ENCODE measurements at places on chromosomes 5 and 9.

GRCh38 chr5:79834098-79834753, 144.6 kb downstream of the CMYA5 start:
- no peak for DNase-seq

- no peak for DNase-seq
These were observed 155.9 kb upstream of the SHB start for GRCh38 chr9:38224941-38225340.

GRCh38 chr5:158848634-158849033, 251.1 kb downstream of the EBF1 start:
- no peak for DNase-seq

- DNase-seq, result no peak
These were observed 10.9 kb downstream of the LHX2 start for GRCh38 chr9:124022201-124023121.

DNA sequence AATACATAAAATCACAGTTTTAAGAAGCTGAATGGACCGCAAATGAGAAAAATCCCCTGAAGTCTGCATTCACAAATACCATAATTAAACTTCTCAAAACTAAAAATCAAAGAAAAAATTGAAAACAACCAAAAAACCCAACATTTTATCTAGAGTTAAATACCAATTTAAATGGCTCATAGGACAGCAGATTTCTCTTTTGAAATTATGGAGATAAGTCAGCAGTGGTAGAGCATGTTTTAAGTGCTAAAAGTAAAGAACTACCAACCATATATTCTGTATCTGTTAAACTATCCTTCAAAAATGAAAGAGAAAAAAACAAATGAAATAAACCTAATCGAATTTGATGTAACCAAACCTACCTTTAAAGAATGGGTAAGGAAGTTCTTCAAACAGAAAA, 862.8 kb downstream of the TAF11L14 start:
- no peak for DNase-seq

- no peak for DNase-seq
These were observed 32.1 kb downstream of the MTMR12 start for GRCh38 chr5:32280656-32281081.

GRCh38 chr5:107813559-107813958, 142.8 kb upstream of the EFNA5 start:
- DNase-seq, result no peak

GRCh38 chr5:37902323-37902722, 62.5 kb upstream of the GDNF start:
- no peak for DNase-seq

DNA sequence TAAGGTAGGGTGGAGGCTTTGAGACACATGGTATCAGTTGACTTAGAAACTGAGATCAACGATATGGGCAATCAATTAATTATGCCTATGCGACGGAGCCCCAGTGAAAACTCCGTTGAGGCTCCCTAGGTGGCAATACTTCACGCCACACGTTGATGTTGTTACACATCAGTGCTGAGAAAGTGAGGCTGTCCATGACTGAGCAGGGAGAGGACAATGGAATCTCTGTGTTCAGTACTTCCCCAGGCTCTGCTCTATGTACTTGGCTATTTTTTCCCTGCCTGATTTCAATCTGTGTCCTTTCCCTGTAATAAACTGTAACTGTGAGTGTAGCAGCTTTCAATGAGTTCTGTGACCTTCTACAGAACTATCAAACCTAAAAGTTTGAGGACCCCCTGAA, 211.7 kb downstream of the SNCAIP start:
- DNase-seq, result no peak

GRCh38 chr5:2302169-2302568, 419.4 kb upstream of the IRX4 start:
- no peak for DNase-seq

DNA sequence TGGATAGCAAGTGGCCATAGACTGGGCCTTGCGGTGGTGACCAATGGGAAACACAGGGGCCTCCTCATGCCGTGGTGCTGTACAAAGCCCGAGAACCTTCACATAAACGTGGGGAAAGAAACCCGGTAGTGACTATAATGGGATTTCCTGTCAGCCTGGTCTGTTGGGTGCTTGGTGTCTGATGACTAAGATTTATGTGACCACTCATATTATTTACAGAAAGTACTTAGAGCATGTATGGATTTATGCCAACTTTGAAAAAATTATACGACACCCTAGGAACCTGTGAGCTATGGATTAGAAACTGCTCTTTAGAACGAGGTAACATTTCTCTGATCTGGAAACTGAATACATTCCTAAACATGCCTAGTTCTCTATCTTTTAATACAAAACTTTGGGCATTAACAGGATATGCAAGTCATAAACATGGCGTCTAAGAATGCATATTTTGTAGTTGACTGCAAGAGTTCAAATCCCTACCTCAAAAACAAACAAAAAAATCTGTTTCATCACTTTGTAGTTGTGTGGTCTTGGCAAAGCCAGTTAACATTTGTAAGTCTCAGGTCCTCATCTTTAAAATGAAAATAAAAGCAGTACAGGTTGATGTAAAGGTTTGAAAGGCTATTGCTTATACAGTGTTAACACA, 85.4 kb downstream of the TMEM167A start:
- no peak for DNase-seq

DNA sequence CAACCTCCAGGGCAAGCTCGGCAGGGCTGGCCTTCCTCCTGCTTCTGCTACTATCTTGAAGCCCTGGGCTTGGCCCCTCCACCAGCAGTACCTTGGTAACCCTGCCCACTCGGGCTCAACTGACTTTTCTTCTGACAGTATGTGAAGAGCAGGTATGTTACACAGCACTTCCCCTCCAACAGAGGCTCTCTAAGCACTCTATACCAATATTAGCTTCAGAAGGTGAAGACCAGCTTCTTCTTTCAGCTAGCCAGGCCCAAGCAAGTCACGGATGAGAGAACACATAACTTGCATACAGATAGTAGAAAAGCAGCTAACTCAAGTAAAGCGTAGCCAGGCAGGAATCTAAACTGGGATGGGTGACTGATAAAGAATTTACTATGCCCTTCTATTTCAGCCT, 64.3 kb downstream of the FEM1C start:
- no peak for DNase-seq

DNA sequence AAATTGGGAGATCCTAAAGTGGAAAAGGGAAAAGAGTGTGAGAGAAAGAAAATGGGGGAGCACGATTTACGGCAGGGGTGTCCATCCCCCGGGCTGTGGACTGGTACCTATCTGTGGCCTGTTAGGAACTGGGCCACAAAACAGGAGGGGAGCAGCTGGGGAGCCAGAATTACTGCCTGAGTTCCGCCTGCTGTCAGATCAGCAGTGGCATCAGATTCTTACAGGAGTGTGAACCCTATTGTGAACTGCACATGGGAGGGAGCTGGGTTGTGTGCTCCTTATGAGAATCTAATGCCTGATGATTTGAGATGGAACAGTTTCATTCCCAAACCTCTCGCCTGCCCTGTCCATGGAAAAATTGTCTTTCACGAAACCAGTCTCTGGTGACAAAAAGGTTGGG, 108.3 kb upstream of the ADAMTSL1 start:
- DNase-seq, result no peak

DNA sequence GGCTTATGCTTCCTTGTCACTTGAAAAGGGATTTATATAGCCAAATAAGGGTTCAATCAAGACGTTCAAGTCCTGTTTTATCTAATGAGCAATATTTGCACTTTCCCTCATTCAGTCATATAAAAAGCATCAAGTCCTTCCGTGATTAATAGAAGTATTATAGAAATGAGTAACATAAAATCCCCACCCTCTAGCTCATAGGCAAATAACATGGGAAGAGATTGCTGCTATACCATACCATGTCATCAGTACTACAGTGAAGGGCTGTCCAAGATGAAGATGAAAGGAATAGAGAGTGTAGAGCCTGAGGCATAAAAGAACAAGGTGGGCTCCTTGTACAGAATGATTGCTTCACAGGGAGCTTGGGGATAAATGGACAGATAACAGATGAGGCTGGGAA, 20.4 kb upstream of the PAPPA start:
- no peak for DNase-seq

DNA sequence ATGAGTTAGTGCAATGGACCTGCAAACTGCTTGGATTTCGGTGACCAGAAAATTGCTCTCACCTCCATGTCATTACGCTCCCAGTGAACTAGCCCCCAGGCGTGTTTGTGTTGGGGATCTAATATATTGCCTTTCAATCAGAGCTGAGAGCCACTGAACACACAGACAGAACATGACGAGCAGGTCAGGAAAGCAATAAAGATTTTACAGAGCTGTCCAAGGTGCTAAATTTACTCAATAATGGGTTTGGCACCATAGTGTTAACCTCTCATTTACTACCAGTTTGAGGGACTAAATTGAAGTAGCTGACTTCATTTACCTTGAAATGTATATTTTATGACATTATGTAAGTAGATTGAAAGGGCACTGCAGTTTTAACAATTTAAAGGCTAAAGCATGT, 383.0 kb downstream of the EBF1 start:
- DNase-seq, result no peak

- DNase-seq, result no peak
These were observed 74.1 kb downstream of the FNBP1 start for GRCh38 chr9:129968690-129969485.

DNA sequence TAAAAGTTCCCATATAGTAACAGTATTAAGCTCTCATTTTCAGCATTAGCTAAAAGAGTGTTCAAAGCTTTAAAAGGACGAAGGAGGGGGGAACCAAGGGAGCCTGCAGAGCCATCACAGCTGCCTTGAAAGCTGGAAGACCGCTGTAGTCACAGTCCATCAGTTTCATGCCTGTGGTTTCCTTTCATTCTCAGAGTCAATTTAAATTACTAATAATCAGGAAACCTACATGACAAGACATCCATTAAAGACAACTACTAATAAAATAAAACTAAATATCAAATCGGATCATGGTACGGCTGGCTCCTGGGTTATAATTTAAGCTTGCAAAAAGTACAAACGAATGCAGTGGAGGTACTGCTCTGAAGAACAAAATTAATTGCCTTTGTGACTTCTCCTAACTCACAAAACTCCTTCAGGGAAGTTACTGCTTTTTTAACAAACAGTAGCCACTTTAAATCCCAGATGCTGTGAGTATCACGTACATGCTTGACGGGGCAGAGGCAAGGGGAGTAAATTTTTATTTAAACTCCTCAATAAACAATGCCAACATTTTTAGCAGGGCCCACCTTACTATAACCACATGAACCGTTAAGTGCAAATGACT, 213.5 kb downstream of the DENND1A start:
- DNase-seq, result no peak

GRCh38 chr9:96073531-96074480, 198.3 kb downstream of the ERCC6L2 start:
- DNase-seq, result peak; percentile 65

DNA sequence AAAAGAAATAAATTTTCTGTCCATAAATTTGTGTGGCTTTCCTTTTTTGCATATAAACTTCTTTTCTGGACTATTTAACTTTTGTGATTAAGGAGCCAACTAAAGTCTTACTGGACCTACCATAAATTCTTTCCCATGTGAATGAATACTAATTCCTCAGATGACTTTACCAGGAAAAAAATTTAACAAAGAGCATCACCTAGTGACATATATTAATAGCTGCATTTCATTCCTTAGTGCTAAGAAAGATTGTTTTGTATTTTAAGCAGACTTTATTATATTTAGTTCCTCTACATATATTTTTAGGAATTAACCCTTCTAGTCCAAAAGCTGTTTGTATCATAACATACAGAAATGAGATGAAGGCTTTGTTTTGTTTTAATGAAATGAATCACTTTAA, 64.4 kb downstream of the C9orf85 start:
- DNase-seq, result no peak

DNA sequence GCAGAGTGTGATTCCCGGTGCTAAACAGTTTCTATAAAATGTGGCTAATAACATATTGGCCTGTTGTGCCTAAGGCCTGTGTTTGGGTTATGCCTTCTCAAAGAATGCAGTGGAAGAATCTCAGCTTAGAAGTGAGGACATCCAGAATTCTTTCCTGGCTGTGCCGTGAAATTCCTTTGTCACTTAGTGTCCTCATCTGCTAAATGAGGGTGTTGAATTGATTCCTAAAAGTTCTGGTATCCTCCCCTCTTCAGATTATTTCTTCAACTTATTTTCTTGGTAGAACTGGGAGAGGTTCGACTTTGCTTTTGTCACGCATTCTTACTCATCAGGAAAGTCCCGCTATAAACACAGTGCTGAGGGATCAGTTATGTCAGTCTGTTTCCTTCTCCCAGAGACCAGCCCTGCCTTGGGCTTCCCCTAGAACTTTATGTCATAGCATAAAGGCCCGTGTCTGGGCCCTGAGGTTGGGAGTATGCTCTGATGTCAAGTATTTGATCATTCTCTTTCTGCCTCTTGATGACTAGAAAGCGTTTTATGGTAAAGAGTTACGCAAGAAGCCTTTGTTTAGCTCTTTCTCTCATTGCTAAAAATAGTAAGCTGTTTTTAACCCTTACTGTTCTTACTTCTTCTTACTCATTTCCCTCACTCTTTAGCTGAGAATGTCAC, 29.5 kb downstream of the MTAP start:
- no peak for DNase-seq

DNA sequence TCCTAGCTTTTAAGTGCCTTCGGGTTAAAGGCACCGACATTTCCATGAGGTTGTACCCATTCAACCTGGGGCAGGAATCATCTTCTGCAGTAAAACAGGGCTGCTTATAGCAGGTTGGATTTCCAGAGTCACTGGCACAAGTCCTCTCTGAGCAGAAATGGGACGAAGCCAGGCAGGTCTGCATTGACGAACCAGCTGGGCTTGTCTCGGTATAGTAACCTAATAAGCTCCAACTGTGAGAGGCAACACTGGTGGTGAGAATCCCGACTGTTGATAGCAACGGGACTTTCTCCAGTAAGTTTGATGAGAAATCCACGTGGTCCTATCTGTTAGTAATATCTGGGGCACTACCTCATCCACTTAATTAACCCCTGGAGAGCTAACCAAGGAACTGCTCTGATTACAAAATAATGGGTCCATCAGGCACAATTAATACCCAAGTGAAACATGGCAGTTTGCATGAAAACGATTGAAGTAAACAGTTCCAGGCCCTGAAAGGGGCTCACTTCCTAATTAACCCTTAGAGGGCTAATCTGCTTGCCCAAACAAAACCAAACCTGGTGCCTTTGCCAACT, 491.0 kb upstream of the C9orf72 start:
- no peak for DNase-seq

DNA sequence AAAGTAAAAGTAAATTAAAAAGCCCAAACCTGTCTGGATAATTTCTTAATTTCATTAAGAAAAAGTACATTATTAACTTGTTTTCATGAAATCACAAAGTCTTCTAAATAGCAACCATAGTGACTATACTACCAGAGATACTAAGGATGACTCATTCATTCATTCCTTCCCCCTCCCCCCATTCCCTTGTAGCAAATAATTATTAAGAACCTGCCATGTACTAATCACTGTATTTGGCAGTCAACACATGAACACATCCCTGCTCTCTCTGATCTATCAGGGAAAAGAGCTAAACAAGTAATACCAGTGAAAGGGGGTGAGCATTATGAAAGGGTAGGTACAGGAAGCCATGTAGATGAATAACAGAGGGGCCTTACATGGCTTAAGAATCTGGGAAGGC, 203.9 kb downstream of the CWC27 start:
- DNase-seq, result no peak

- DNase-seq, result no peak
These were observed 35.1 kb downstream of the DENND1A start for GRCh38 chr9:123894822-123895221.

Measured in mucosa of gallbladder (tissue), 1 donor.